ENCODE measurements at places on chromosomes 1 and 21. TPM values are rescaled to one million over a fixed set of nuclear protein-coding genes. Genes with fewer than 3 reads are reported as not detected.

The ASPM gene
- total RNA-seq = 0.14 TPM

The ARTN gene
- 2.5 TPM for total RNA-seq

The PDZK1 gene
- total RNA-seq = 0.29 TPM

The SRSF11 gene
- 147 TPM for total RNA-seq

The ADAMTS5 gene
- total RNA-seq = 20.4 TPM

The CIART gene
- 9.1 TPM for total RNA-seq

GRCh38 chr1:41313661-41314131 lies 47.5 kb upstream of the FOXO6 start:
- no peak for DNase-seq

DNA sequence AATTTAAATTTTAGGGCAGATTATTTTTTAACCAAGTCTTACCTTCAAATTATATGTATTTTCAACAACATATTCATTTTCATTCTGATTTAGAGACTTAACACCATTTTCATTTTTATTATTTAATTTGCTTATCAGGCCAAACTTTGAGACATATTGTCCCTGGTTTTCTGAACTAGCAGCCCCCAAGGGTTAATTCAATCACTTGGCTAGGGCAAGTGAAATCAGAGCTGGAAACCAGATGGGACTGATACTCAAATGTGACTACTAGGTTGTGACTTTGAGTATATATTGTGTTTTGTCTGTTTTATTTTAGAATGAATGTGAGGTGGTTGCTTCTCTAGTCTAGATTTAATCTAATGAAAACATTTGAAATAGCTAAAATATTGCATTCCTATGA lies 198.9 kb upstream of the PTGFR start:
- DNase-seq = no peak

DNA sequence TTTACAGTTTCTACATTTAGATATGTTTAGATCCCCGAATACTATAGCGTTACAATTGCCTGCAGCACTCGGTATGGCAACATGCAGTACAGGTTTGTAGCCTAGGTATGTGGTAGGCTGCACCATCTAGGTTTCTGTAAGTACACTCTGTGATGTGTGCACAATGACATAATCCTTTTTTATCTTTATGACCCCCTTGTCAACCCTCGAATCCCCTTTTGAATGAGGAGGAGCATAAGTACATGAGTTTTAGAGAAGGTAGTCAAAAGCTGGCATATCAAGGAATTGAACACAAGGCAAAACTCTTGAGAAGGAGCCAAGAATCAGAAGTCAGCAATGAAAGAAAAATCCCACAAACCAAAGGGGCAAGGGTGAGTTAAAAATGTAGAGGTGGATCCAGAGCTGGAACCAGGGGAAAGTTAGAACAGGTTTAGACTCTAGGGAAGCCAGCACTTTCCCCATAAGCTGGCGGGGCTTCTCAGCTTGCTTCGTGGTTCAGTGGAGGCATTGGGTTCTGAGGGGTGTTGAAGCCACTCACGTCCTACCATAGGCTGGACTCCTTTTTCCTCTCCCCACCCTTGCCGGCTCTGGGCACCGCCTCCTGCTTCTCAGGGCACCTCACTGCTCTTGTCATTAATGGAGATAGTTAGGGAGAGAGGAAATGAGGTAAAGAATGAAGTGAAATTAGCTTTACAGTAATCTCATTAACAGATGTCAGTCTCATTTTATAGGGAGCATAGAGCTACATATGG lies 31.3 kb downstream of the OLFML3 start:
- no peak for DNase-seq

GRCh38 chr1:30919025-30919881 lies 10.7 kb upstream of the SDC3 start:
- DNase-seq = peak; percentile 17

DNA sequence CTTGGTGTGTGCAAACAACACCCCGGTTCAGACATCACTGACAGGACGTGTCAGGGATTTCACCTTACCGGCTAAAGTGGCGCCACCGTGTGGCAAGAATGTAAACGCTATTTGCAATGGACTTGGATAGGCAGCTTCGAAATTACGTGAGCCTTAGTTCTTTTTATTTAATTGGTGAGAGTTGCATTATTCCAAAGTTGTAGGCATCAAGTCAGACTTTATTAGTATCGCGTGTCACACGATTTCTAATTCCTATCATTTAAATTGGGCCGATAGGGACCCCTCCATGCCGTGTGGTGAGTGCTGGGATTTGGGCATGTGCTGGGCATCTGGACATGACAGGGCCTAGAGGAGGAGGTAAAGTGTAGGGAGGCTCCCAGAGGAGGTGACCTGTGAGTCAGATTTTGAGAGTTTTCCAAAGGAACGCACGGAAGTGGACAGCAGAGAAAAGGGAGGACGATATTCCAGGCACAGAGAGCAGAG lies 14.5 kb upstream of the CPT2 start:
- peak; percentile 94 for DNase-seq

DNA sequence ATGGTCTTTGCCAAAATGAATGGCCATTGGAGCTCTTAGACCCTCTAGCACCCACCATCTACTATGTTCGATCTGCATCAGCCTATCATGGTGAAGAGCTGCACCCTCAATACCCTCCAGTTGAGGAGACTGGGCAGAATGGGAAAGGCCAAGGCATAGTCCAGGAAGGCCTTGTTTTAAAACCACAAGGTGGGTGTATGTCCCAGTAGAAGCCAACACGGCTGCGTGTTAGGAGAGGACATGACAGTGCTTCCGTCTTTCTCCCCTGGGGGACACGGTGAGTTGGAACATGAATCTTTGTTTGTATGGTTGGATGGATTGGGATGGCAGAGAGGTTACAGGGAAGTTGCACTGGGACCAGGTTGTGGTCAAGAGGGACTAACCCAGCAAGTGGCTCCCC lies 18.6 kb upstream of the SH3D21 start:
- no peak for DNase-seq

DNA sequence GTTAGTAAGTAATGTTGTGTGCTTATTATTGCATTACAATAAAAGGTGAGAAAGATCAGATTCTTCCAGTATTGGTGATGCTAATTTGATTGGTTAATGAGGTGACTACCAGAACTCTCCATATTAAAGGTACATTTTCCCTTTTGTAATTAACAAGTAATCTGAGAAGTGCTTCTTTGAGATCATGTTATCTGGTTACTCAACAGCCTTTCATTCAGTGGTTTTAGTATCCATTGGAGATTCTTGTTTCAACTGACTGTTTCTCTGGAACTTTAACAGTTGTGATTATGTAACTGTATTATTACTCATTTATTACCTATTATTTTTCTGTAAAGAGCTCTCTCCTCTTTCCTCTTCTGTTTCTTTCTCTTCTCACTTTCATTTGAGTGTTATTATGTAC lies 86.7 kb downstream of the PEX14 start:
- DNase-seq = no peak

GRCh38 chr1:2451741-2452140 lies 24.3 kb upstream of the PLCH2 start:
- DNase-seq = no peak

- DNase-seq = no peak
Measured at GRCh38 chr1:69082312-69082711, 485.4 kb upstream of the LRRC7 start.

GRCh38 chr1:6124341-6124740 lies 55.8 kb downstream of the CHD5 start:
- DNase-seq = no peak

DNA sequence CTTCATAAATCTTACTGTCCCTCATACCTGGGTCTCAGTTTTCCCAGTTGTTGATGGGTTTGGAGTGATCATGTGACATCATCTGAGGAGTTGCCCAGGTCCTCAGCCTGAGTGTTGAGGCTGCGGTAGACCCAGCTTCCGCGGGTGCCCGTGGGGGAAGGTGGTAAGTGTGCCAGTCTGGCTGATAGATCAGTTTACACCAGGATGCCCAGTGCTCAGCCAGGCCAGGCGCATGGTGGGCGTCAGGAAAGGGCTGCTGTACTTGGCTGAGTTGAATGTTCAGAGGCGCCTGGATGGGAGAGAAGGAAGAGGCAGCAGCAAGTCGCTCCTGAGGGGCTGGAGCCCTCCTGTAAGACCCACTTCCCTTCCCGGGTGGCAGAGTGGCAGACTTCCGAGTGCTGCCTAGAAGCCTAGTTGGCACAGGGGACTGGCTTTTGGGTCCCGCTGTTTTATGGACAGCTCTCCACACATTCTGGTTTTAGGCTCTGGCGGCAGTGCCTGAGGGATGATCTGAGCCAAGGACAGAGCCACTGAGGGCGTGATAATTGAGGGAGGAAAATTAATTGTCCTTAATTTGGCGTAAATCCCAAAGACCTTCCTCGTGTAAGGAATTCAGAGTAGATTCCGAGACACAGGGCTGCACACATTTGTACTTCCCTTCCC lies 35.8 kb downstream of the PTPRF start:
- no peak for DNase-seq

DNA sequence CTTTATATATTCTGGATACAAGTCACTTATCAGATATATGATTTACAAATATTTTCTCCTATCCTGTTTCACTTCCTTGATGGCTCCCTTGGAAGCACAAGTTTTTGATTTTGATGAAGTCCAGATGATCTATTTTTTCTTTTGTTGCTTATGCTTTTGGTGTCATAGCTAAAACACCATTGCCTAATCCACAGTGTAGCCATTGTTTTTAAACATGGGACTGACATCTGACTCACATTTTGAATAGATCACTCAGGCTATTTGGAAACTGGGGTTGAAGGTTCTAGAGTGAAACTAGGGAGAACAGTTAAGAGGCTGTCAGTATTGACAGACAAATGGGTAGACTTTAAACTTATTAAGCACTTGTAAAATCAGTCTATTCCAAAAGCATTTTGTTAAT lies 16.6 kb downstream of the AK4 start:
- no peak for DNase-seq

- no peak for DNase-seq
Measured at GRCh38 chr1:11434926-11435325, 44.0 kb upstream of the DISP3 start.

DNA sequence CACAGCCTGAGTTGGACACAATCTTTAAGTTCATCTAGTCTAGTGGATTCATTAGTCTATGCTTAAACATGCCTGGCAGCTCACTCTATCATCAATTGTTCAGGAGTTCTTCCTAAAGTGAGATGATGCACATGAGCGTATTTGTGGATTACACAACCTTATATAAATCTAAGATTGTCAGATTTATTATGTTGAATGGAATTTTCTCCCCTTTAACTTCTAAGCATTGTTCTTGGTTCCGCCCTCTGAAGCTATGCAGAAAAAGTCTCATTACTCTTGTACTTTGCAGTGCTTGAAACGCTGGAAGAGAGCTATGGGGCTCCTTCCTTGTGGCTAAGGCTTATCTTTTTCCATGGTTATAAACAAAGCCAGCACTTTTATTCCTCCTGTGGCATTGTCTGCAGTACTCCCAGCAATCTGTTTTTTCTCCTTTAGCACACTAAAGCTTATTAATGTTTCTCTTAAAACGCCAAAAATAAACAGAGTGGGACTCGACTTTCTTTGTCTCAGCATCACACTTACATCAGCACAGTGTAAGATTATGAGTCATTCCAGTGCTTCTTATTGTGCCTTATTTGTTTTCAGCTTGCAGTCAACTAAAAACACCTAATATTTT lies 316.8 kb upstream of the CAMK1G start:
- DNase-seq = no peak

- no peak for DNase-seq
Measured at GRCh38 chr1:234691567-234691966, 81.6 kb upstream of the IRF2BP2 start.

DNA sequence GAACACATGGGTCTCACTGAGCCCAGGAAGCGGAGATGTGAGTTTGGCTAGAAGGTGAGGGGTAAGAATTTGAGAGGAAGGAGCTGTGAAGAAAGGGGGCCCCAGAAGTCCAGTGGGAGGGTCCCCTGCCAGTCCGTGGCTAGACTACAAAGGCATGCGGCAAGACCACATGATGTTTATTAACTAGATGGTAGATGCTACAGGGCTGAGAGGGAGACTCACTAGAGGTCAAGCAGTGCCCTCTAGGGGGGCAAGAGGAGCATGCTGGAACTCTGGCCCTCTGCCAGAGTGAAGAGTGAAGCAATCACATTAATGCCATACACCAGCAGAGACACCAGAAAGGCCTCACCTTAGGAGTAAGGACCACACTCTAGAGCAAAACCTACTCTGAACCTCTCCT lies 12.2 kb downstream of the KIAA0319L start:
- DNase-seq = no peak

GRCh38 chr1:212520746-212521145 lies 87.8 kb upstream of the ATF3 start:
- no peak for DNase-seq

DNA sequence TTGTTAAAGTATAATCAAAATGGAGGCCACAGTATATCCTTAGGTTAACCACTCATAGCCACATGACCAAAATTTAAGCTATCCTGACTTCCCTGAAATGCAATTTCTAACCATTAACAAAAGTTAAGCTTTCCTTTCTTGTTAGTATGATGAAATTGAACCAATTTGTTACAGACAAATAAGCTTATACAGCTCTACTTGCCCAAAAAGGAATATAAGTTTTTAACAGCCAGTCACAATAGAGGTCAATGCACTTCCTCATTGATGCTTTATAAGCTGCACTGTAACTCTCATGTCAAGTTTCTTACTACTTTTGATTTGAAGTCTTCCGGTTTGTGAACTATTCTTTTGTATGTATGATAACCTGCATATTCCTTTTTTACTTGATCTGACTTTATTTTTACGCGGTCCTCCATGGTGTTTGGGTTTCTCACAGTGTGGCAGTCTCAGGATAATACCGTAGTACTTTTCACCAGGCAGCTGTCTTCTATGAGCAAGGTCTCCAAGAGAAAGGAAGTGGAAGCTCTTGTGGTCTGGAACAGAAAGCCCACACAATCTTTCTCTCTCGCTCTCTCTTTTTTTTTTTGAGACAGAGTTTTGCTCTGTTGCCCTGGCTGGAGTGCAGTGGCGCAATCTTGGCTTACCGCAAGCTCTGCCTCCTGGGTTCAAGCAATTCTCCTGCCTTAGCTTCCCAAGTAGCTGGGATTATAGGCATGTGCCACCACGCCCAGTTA lies 331.6 kb downstream of the SRGAP2C start:
- no peak for DNase-seq

DNA sequence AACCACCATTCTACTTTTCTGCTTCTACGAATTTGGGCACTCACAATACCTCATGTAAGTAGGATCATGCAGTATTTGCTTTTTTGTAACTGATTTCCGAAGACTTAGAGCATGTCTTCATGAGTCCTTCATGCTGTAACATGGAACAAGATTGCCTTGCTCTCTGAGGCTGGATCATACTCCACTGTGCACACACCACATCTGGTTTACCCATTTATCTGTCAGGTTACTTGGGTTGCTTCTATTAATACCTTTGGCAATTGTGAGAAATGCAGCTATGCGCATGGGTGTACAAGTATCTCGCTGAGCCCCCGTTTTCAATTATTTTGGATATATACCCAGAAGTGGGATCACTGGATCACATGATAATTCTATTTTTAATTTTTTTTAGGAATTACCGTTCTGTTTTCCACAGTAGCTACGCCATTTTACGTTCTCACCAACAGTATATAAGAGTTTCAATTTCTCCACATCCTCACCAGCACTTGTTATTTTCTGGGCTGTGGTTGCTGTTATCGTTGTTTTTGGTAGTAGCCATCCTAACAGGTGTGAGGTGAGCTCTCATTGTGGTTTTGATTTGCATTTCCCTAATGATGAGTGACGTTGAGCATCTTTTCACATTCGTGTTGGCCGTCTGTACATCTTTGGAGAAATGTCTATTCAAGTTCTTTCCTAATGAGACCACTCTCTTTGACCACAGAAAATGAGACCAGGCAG lies 10.7 kb upstream of the SLC2A5 start:
- DNase-seq = no peak

All from posterior vena cava (tissue), 2 donors.